ENCODE measurements at places on chromosomes 1 and 21.
A peak's percentile ranks its signal among the peaks of the same experiment; 100 is the strongest.

GRCh38 chr1:236850077-236850979 is 55.2 kb downstream of the MTR start:
- no peak overlapping the region for H3K4me3 ChIP-seq
- no peak overlapping the region for H3K27ac ChIP-seq
- no peaks in the 10 kb centered on the region for H3K27me3 ChIP-seq
- no peaks in the 10 kb centered on the region for H3K4me1 ChIP-seq

GRCh38 chr1:20633190-20634064 is at the start of gene PINK1:
TSS of gene PINK1 (plus strand) at chr1:20633458. CDS start at chr1:20633549, 91 bp downstream.
- H3K27ac ChIP-seq: peak within 1 kb of the TSS; percentile 69
- no peaks in the 10 kb centered on the region for H3K27me3 ChIP-seq
- H3K4me3 ChIP-seq: peak within 1 kb of the TSS; percentile 78
- peaks cover 17% of the 10 kb centered on the region for H3K4me1 ChIP-seq
- peak; percentile 93 for ATAC-seq

DNA sequence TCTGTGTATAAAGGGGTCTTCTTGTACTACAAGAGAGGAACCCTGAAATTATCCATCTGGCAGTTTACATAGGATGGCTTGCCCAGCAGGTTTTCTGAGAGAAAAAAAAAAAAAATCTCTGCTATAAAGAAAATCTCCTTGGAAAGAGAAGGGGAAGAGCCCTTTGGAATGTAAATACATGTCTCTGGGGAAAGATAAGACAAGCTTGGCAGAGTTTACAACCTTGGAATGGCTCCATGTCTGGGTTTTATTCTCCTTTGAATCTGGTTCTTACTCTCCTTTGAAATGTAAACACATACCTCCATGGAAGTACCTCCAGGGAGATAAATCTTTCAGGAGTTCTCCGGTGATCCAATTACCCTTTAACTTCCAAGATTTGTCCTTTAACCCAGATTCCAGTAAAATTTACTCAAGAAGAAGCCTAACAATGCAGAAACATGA is 45.1 kb upstream of the DNAH14 start:
- no peaks in the 10 kb centered on the region for H3K4me1 ChIP-seq
- ATAC-seq: no peak
- H3K4me3 ChIP-seq: no peak overlapping the region
- no peaks in the 10 kb centered on the region for H3K36me3 ChIP-seq
- no peaks in the 10 kb centered on the region for H3K27me3 ChIP-seq

GRCh38 chr1:245180496-245181157 is 25.8 kb downstream of the KIF26B start:
- no peaks in the 10 kb centered on the region for H3K4me1 ChIP-seq
- no peaks in the 10 kb centered on the region for H3K36me3 ChIP-seq
- no peak overlapping the region for H3K27ac ChIP-seq
- peaks cover 24% of the 10 kb centered on the region for H3K27me3 ChIP-seq
- ATAC-seq: no peak

GRCh38 chr1:233294913-233295236 is 650 bp downstream of the PCNX2 start:
- H3K27ac ChIP-seq: peak overlapping the region; percentile 96
- H3K27me3 ChIP-seq: no peaks in the 10 kb centered on the region
- H3K4me3 ChIP-seq: peak overlapping the region; percentile 99
- H3K36me3 ChIP-seq: no peaks in the 10 kb centered on the region
- H3K4me1 ChIP-seq: peaks cover 33% of the 10 kb centered on the region

GRCh38 chr21:15159382-15160020 is 94.7 kb upstream of the NRIP1 start:
- peak; percentile 91 for ATAC-seq
- no peak overlapping the region for H3K27ac ChIP-seq
- no peak overlapping the region for H3K4me3 ChIP-seq
- H3K36me3 ChIP-seq: peaks cover 15% of the 10 kb centered on the region

DNA sequence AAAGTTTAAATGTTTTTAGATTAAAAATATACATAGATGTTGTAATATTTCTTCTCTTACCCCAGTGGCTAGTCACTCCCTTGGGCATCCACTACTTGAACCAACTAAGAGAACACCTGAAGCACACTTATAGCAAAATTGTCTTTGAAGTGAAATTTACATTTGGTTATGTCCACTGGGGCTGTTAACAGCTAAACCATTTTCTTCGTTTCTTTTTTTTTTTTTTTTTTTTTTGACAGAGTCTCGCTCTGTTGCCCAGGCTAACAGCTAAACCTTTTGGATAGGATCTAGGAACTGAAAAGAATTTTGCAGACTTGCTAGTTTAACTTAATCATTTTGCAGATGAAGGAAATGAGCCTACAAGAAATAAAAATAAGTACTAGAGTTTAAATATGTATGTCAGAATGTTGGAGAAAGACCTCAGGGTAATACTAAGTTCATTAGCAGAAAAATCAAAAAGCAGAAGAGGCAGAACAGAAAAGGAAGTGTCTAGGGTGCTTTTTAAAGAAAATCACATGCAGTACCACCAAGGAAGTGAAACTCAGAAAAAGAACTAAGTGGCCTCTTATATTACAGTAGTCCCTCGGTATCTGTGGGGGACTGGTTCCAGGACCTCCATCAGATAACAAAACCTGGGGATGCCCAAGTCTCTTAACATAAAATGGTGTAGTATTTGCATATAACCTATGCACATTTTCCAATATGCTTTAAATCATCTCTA is 11.8 kb downstream of the DRAM2 start:
- no peaks in the 10 kb centered on the region for H3K27me3 ChIP-seq
- peaks cover 64% of the 10 kb centered on the region for H3K36me3 ChIP-seq
- H3K27ac ChIP-seq: peak overlapping the region; percentile 96
- H3K4me3 ChIP-seq: peak overlapping the region; percentile 67

GRCh38 chr1:15156807-15157380 is 3.3 kb downstream of the TMEM51 start:
- peaks cover 28% of the 10 kb centered on the region for H3K4me1 ChIP-seq
- H3K4me3 ChIP-seq: no peak overlapping the region
- ATAC-seq: no peak
- H3K27me3 ChIP-seq: peaks cover 63% of the 10 kb centered on the region
- H3K27ac ChIP-seq: no peak overlapping the region
- no peaks in the 10 kb centered on the region for H3K36me3 ChIP-seq

- H3K27ac ChIP-seq: no peak overlapping the region
- H3K4me1 ChIP-seq: no peaks in the 10 kb centered on the region
- H3K4me3 ChIP-seq: no peak overlapping the region
- peaks cover 21% of the 10 kb centered on the region for H3K27me3 ChIP-seq
- no peak for ATAC-seq
- H3K36me3 ChIP-seq: no peaks in the 10 kb centered on the region
Measured at GRCh38 chr21:39037807-39038405, 145.3 kb downstream of the PSMG1 start.

DNA sequence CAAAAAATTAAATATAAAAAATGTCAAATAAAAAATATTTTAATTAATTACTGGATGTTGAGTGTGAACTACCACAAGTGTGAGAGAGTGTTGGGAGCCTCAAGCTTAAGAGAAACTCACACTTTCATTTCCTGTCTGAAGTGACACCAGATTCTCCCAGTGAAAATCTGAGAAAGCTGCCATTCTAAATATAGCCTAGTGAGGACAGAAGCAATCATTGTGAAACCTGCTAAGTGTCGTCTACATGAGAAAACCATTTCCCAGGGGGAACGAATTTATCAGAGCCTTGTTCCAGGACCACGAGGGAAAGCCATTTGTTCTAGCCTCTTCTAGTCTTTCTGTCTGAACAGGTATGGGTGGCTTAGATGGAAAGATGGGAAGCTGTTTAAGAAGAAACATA is 329.3 kb upstream of the PRMT6 start:
- no peaks in the 10 kb centered on the region for H3K27me3 ChIP-seq
- peak; percentile 34 for ATAC-seq
- no peaks in the 10 kb centered on the region for H3K4me1 ChIP-seq
- no peaks in the 10 kb centered on the region for H3K36me3 ChIP-seq

- no peak overlapping the region for H3K4me3 ChIP-seq
- H3K27ac ChIP-seq: no peak overlapping the region
- ATAC-seq: no peak
- H3K4me1 ChIP-seq: peaks cover 34% of the 10 kb centered on the region
- no peaks in the 10 kb centered on the region for H3K36me3 ChIP-seq
Measured at GRCh38 chr1:151512326-151512725, 1.1 kb downstream of the CGN start.

DNA sequence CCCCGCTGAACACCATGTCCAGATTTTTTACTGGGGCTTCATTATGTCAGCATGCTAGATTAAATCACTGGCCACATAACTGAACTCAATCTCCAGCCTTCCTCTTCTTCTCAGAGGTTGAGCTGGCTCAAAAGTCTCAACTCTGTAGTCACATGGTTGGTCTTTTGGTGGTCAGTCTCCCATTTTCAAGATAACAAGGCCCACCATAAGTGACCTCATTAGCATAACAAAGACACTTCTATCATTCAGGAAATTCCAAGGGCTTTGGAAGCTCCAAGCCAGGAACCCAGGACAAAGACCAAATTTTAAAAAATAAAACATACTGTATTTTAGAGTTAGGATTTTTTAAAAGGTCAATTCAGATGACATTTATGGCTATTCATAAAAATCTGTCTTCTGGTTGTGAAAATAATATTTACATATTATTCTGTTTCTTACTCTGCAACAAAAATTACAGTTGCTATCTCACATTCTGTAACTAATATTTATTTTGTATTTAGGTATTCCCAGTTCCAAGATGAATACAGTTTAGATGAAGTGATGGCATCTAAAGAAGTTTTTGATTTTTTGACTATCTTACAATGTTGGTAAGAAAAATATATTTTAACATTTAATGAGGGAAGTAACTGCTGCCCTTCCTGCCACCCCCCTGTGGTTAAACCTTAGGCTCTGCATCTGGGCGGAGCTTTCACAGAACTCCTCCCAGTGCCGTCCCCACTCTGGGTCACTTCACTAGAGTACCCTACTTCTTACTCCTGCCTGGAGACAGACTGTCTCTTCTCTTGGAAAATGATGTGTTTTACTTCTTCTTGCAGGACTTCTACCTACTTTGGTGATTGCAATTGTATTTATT is 49.3 kb downstream of the SCP2 start:
- H3K27ac ChIP-seq: no peak overlapping the region
- no peak for ATAC-seq
- no peaks in the 10 kb centered on the region for H3K27me3 ChIP-seq
- H3K4me1 ChIP-seq: no peaks in the 10 kb centered on the region

DNA sequence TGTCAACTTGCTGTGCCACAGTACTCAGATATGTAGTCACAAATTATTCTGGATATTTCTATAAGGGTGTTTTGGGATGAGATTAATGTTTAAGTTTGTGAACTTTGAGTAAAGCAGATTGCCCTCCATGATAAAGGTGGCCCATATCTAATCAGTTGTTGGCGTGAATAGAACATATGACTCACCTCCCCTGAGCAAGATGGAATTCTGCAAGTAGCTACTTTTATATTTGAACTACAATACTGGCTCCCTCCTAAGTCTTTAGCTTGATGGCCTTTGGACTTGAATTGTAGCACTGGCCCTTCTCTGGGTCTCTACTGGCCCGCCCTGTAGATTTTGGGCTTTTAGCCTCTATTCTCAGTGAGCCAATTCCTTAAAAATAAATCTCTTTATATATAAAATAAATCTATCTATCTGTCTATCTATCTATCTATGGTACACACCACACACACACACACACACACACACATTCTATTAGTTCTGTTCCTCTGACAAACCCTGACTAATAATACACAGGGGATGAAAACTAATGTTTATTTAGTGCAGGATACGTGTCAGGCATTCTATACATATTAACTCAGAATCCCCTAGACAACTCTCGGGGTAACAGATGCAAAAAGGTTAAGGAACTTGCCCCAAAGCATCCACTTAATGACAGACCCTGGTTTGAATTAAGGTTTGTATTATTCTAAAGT is 37.9 kb upstream of the PDC start:
- no peaks in the 10 kb centered on the region for H3K27me3 ChIP-seq
- H3K4me1 ChIP-seq: peaks cover 5% of the 10 kb centered on the region
- no peak overlapping the region for H3K27ac ChIP-seq
- H3K36me3 ChIP-seq: no peaks in the 10 kb centered on the region
- no peak overlapping the region for H3K4me3 ChIP-seq
- no peak for ATAC-seq

DNA sequence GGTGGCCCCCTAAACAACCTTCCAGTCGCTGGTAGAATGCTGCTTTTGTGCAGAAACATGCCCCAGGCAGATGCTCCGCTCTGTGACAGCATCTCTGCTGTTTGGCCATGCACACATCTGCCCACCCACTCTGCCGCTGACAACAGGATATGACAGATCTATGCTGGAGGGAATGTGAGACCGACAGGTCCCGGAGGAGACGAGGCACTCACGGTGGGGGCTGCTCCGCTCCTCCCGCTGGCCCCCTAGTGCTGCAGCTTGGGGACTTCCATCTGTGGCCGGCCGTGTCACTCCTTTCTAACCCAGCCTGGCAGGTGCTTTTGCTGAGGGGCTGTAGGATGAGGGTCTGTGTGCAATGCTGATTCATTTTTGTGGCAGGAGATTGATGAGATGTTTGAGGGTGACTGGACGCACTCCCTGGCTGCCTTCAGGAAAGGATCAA is 49.1 kb upstream of the DMRTB1 start:
- no peak overlapping the region for H3K4me3 ChIP-seq
- H3K36me3 ChIP-seq: no peaks in the 10 kb centered on the region
- peak overlapping the region; percentile 54 for H3K27ac ChIP-seq
- H3K27me3 ChIP-seq: peaks cover 48% of the 10 kb centered on the region
- H3K4me1 ChIP-seq: peaks cover 13% of the 10 kb centered on the region
- peak; percentile 68 for ATAC-seq

DNA sequence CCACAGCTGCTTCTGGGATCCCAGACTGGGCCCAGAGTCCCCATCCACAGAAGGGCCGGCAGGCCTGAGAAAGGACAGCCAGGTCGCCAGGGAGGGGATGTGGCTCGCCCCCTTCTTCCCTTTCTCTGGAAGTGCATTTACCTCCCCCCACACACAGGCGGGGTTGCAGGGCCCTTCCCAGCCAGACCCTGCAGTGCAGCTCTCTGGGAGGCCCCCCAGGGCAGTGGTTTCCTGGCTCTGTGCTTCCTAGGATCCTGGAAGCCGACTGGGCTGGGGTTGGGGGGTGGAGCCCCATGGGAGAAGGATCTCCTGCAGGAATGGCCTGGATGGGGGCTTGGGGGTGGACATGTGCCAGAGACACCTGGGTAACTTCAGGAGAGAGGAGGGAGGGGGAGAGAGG is 4.2 kb upstream of the COL6A1 start:
- H3K36me3 ChIP-seq: no peaks in the 10 kb centered on the region
- peaks cover 44% of the 10 kb centered on the region for H3K27me3 ChIP-seq
- H3K27ac ChIP-seq: no peak overlapping the region
- H3K4me1 ChIP-seq: peaks cover 21% of the 10 kb centered on the region

- no peaks in the 10 kb centered on the region for H3K36me3 ChIP-seq
- no peak overlapping the region for H3K4me3 ChIP-seq
- no peaks in the 10 kb centered on the region for H3K4me1 ChIP-seq
- ATAC-seq: no peak
- no peak overlapping the region for H3K27ac ChIP-seq
Measured at GRCh38 chr1:220448217-220448616, 79.7 kb upstream of the MARK1 start.

All from stimulated activated memory B cell treated with anti-CD40 and anti-IgM and Interleukin-4, amounts not matched to agents 10 μg/mL and 1 μg/mL and 100 μg/mL, for 72 hours (primary cell).